ENCODE measurements at places on chromosomes 1 and 21.

GRCh38 chr1:244862354-244862698 lies 2.0 kb downstream of the HNRNPU start:
- no peak for DNase-seq

GRCh38 chr1:29043274-29043965 lies 80.3 kb downstream of the TMEM200B start:
- DNase-seq: no peak

GRCh38 chr1:4071653-4072052 lies 171.6 kb upstream of the C1orf174 start:
- no peak for DNase-seq

- no peak for DNase-seq
These were observed 13.6 kb downstream of the ARPC5 start for GRCh38 chr1:183622013-183622412.

GRCh38 chr1:152164517-152165136 lies 5.6 kb upstream of the RPTN start:
- no peak for DNase-seq

- no peak for DNase-seq
These were observed 3.0 kb downstream of the ADAM30 start for GRCh38 chr1:119893238-119893791.

DNA sequence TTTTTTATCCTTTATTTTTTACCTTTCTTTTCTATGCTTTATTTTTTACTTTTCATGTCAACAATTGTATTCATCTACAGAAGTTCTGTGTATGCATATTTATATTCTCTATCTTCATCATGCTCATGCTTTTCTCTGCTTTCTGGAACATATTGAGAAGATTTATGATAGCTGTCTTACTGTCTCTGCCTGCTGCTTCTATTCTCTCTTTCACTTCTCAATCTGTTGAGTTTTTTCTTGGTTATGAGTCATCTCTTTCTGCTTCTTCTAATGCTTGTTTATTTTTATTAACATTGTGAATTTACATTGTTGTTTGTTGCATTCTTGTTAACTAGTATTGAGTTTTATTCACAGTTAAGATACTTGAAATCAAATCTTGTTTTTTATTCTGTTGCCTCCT lies 22.6 kb downstream of the F5 start:
- DNase-seq: no peak

DNA sequence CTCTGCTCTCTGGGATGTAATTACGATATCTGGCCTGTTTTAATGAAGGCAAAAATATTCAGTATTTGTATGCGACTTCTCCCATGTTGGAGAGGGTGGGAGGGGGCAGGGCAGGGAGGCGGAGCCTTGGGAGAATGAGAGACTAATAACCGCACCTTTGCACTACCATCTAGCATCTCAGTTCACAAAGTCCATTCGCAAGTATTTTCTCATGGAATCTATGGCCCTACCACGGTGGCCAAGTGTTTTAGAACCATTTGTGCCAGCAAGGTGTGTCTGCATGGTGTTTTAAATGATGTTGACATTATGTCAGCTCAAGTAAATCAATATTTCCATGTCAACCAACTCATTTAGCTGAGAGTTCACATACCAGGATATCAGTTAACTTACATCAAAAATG lies 14.3 kb upstream of the BLACAT1 start:
- no peak for DNase-seq

- no peak for DNase-seq
These were observed 9.3 kb downstream of the EEIG2 start for GRCh38 chr1:108569097-108569728.

- no peak for DNase-seq
These were observed 32.5 kb downstream of the IQGAP3 start for GRCh38 chr1:156539818-156540355.

DNA sequence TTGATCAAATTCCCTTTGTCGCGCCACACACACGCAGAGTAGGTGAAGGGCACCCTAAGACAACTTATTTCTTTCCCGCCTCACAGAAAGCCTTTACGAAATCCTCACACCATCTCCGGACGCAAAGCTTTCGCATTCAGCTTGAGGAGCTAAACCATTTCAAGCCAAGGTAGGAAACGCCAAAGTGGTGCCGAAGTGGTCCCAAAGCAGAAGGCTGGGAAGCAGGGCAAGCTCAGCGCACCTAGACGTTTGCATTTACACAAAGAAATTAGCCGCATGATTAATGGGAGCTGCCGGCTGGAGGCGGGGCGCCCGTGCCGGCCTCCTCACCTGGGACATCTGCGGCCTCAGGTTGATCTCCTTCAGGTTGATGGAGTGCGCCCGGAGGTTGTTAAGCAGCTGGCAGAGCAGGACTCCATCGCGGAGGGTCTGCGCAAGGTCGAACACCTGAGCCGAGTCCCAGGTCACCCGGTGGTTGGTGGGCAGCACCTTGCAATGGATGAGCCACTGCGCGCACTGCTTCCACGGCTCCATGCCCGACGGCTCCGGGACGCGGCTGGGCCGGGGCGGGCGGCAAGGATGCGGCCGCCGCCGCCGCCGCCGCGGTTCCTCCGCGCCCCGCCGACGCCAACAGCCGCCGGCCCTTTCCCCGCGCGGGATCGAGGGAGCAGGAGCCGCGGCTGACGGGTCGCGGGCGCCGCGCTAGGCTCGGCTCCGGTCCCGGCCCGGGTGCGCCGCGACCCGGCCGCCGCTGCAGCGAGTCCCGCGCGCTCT lies 457 bp downstream of the VAV3 start:
- no peak for DNase-seq

GRCh38 chr1:224623743-224624333 lies 7.7 kb downstream of the CNIH3 start:
- peak; percentile 34 for DNase-seq

- DNase-seq: no peak
These were observed 229.6 kb upstream of the JUN start for GRCh38 chr1:59013276-59013927.

GRCh38 chr21:36917471-36918158 lies 48.9 kb downstream of the HLCS start:
- no peak for DNase-seq

GRCh38 chr21:46297338-46298271 lies 11.5 kb downstream of the YBEY start:
- DNase-seq: no peak

DNA sequence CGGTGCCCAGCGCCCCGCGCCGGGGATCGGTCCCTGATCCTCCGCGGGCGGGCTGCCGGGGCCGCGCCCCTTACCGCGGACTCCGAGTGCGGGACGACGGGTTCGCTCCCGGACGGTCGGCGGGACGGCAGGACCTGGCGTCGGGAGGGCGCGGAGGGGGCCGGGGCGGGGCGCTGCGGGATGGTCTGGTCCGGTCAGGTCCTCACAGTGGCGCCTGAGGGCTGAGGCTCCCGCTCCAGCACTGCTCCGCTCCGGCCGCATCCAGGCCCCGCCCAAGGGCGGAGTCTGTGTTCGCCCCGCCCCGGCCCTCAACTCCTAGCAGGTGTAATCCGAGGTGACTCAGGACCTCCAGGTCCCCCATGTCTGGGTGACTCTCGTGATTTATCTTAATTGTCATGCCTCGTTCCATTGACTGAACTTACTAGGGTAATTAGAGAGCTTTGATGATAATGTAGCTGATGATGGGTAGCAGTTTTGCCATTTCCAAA lies at the start of gene RAB3B:
RAB3B (minus strand) TSS at position 223 of the 488 bp plus-strand sequence. CDS start 13,583 bp downstream, outside the sequence.
- DNase-seq: peak; percentile 58

DNA sequence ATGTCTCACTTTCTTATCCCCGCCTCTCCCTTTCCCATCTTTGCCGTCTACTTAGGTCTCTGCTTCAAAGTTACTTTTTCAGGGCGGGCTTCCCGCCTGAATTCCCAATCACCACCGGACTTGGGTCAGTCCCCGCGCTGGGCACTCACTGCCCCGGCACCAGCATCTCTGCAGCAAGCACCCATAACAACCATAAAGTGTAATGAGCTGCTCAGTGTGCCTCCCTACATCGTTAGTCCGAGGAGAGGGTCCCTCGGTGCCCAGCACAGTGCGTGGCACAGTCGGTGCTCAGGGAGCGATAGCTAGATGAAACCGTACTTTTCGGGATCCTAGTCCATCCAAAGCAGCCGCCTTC lies 633 bp upstream of the CTPS1 start:
- DNase-seq: no peak
